Fibroblast of lung (primary cell): ENCODE measurements at places on chromosomes 3 and 15.
A peak's percentile ranks its signal among the peaks of the same experiment; 100 is the strongest.

GRCh38 chr3:38152609-38153008 lies 12.7 kb upstream of the OXSR1 start:
- no peak for DNase-seq

DNA sequence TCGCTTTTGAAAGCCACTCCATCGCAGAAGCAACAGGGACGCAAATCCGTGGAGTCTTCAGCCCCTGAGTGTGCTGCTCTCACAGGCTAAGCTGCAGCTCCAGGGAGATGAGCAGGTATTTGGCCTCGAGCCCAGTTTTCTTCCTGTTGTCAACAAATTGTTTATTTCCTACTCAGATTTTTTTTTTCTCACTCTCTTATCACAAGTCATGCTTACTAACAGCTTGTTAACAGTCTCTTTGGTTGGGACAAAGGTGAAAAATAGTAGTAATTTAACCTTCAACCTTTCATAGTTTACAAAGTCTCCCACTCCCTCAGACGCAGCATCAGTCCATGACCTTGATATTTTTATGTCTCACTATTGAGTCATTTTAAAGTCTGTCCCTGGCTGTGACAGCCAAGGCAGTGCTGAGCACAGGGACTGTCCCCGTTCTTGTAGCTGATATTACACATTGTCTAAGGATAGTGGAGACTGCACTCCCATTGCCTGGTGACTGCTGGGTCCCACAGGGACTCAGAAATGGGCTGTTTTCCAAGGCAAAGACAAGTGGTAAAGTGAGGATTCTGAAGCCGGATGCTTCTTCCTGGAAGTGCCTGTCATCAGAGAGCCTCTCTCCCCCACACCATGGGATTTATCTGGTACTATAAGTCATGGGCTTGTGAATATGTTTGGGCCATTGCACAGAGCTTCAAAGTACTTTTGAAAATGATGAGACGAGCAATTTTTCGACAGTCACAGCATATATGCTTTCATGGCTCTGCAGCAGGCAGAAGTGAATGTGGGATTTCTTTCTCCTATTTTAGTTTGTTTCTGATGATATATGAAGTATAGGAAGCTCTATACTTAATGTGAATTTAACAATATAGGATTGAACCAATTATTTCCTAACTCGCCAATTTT lies 59.8 kb upstream of the UNC13C start:
- no peak for DNase-seq

GRCh38 chr3:193400304-193400703 lies 21.8 kb upstream of the ATP13A5 start:
- DNase-seq, result peak; percentile 1

DNA sequence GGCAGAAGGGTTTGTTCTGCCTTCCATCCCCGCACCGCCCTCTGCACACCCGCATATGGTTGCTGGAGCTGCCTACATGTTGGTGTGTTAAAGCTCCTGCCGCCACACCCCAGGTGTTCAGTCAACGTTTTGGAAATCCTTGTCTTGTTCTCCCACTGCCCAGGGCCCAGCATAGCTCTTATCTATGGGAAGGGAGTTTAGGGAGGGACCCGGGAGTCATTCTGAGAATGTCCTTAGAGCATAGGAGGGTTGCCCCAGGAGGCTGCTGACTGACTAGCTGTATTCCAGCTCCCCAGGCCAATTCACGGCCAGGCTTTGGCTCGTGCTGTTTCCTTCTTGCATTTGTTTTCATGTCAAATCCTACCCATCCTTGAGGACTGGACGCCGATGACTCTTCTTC lies 46.8 kb downstream of the MAGEF1 start:
- DNase-seq, result no peak

DNA sequence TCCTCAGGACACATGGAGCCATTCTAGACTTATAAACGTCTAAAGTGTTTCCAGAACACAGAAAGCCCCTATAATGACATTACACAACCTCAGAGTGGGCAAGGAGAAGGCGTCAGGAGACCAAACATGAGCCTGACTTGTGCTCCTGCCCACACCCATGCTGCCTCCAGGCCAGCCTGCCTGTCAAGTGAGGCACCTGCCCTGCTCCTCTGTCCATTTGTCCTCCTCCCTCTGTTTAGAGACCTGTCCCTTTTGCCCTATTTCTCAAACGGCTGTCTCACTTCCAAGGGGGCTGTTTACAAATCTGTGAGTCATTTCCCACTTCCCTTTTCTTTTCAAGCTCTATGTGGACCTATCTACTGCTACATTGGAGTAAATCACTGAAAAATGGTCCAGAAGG lies 21.0 kb downstream of the ZDHHC3 start:
- DNase-seq, result peak; percentile 61

DNA sequence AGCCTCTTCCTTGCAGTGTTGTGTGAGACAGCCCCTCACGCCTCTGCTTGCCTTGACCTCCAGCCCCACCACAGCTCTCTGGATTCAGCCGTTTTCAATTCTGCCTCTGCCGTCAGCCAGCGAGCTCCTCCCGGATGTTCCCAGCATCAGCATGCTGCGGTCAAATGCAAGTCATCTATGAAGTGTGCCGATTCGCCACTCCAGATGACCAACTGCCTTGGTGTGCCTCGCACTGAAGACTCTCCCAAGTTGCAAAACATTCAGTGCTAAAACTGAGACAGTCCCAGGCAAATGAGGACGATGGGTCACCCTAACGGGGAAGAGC lies 30.6 kb upstream of the RASA2 start:
- DNase-seq, result peak; percentile 73

GRCh38 chr15:41992151-41992802 lies 19.9 kb upstream of the EHD4 start:
- DNase-seq, result no peak

DNA sequence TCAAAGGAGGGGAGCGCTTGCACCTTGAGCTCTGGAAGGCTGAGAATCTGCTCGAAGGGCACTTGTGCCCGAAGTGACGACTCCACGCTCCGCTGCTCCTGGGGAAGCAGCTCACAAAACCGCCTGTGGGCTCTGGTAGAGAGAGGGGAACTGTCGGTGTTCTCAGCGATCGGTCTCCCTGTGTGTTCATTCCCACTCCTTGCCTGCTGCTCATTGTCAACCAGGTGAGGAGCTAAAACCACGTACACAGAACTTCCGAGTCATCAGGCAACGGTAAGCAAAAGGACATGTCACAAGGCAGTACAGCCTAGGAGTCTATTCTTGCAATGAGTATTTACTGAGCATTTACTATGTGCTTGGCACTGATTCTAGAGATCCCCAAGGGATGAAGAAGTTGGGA lies 1.5 kb downstream of the CIB1 start:
- DNase-seq, result no peak

DNA sequence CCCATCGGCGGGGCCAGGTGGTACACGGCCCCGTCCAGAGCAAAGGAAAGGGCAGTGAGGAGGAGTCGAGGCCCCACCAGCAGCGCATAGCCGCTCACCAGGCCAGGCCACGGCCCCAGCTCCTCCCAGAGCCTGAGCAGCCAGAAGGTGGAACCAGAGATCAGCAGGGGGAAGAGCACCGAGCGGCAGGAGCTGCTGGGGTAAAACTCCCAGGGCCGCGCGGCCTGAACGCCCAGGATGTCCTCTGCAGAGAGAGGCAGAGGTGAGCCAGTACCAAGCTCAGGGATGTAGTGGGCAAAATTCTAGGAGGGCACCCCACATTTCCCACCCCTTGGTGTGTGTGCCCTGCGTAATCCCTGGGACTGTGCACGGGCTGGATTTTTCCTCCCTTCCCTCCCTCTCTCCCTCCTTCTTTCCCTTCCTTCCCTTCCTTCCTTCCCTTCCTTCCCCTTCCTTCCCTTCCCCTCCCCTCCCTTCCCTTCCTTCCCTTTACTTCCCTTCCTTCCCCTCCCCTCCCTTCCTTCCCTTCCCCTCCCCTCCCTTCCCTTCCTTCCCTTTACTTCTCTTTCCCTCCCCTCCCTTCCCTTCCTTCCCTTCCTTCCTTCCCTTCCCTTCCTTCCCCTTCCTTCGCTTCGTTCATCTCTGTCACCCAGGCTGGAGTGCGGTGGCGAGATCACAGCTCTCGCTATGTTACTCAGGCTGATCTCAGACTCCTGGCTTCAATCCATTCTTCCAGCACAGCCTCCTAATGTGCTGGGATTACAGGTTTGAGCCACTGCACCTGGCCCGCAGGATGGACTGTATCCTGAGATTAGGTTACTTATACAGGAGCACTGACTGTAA lies 6.3 kb upstream of the NCBP2 start:
- DNase-seq, result no peak

DNA sequence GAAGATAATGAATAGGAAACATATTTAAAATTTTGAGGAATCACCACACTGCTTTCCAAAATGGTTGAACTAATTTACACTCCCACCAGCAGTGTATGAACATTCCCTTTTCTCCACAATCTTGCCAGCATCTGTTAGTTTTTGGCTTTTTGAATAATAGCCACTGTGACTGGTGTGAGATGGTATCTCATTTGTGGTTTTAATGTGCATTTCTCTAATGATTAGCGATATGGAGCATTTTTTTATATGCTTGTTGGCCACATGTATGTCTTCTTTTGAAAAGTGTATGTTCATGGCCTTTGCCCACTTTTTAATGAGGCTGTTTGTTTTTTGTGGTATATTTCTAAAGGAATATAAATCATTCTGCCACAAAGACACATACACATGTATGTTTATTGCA lies 166.3 kb downstream of the NECTIN3 start:
- no peak for DNase-seq
